T-helper 2 cell treated with Interferon-gamma antibody and Interleukin-4, amounts not matched to agents 5 μg/mL and 100 μg/mL, for 36 hours (primary cell): ENCODE measurements at places on chromosomes 16 and 17.

DNA sequence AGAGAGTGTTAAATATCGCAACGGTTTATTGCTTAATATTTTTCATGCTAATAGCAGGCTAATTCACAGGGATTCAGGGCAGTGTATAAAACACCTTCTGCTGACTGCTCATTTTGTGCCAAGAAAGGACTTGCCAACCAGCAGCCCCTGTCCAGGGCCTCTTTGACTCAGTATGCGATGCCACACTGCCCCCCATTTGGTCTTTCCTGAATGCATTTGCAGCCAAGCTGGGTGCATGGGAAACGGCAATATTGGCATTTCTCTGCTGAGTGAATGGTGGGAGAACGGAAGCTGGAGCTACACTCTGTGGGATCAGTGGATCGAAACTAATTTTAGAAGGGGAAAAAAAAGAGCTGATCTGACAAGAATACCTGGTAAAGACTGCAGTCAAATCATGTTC is 152.9 kb upstream of the C16orf82 start:
- no peak for DNase-seq
- no peaks in the 10 kb centered on the region for H3K27me3 ChIP-seq
- H3K4me3 ChIP-seq: no peak overlapping the region
- no peaks in the 10 kb centered on the region for H3K36me3 ChIP-seq
- no peaks in the 10 kb centered on the region for H3K4me1 ChIP-seq

DNA sequence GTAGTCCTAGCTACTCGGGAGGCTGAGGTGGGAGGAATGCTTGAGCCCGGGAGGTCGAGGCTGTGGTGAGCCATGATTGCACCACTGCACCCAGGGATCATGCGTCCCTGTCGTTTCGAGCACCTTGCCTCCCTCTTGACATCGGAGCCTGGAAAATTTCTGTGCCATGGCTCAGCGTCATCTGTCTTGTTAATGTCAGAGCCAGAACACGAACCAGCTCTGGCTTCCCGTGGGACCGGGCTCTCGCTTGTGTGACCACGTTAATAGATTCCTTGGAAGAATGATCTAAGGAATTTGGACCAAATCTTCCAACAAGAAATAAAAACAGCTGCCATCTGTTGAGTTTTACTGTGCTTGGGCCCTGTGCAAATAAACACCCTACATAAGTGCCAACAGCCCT is 117.7 kb downstream of the ABCC1 start:
- peaks cover 41% of the 10 kb centered on the region for H3K36me3 ChIP-seq
- H3K4me1 ChIP-seq: peaks cover 20% of the 10 kb centered on the region
- DNase-seq: no peak
- no peak overlapping the region for H3K4me3 ChIP-seq
- H3K27ac ChIP-seq: no peak overlapping the region

GRCh38 chr17:72120642-72121163 is at the start of gene SOX9:
Gene SOX9 (plus strand): TSS chr17:72121020. CDS start chr17:72121392, 372 bp downstream.
- no peak within 1 kb of the TSS for H3K4me3 ChIP-seq
- H3K4me1 ChIP-seq: no peaks in the 10 kb centered on the region
- H3K27me3 ChIP-seq: peaks cover 81% of the 10 kb centered on the region
- H3K36me3 ChIP-seq: no peaks in the 10 kb centered on the region

DNA sequence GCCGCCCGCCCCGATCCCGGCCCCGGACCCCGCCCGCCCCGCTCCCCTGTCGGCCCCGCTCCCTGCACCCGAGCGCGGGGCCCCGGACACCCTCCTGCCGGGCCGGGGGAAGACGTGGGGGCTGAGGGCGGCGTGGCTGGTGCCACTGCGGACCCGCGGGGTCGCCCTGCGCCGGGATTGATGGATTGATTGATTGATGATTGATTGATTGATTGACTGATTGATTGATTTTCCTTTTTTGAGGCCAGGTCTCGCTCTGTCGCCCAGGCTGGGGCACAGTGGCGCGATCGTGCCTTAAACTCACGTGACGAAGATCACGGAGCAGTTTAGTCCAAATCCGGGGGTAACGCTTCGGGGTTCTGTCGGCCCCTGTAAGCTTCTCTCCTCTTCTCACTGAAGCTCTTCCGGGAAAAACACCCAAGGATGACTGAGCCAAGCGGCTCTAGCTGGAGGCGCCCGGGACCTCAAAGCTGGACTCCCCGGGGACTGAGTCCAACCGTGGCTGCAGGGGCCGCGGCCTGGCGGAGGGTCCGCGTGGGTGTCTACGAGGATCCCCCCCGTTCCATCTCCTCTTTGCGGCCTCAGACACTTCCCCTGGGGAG is 40.2 kb upstream of the BHLHA9 start:
- peaks cover 48% of the 10 kb centered on the region for H3K27me3 ChIP-seq
- peak overlapping the region; percentile 94 for H3K4me3 ChIP-seq
- no peak for DNase-seq
- peak overlapping the region; percentile 77 for H3K27ac ChIP-seq
- peaks cover 5% of the 10 kb centered on the region for H3K36me3 ChIP-seq

- H3K4me1 ChIP-seq: no peaks in the 10 kb centered on the region
- no peak overlapping the region for H3K4me3 ChIP-seq
- no peaks in the 10 kb centered on the region for H3K36me3 ChIP-seq
- no peaks in the 10 kb centered on the region for H3K27me3 ChIP-seq
- DNase-seq: no peak
Observed at GRCh38 chr17:73423806-73424205, 112.0 kb upstream of the CDC42EP4 start.

- H3K4me1 ChIP-seq: no peaks in the 10 kb centered on the region
- DNase-seq: no peak
- H3K36me3 ChIP-seq: no peaks in the 10 kb centered on the region
- no peak overlapping the region for H3K4me3 ChIP-seq
- H3K27me3 ChIP-seq: no peaks in the 10 kb centered on the region
Observed at GRCh38 chr16:27811881-27812280, 251.6 kb downstream of the GSG1L start.

DNA sequence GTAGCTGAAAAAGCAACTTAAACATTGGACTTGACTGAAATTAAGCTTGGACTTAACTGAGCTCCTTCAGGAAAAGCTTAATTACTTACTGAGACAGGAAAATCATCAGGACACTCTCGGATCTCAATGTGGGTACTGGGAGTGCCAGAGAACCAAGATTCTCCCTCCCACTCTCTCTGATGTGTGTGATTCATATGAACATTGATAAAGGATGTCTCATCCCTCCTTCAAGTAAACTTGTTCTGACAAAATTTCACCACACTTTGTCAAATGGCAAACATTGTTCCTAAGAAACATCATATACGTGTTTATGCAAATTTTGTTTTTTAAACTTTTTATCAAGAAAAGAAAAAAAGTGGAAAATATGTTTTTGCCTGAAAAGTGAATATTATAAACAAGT is 4.1 kb upstream of the SLFN5 start:
- peak overlapping the region; percentile 95 for H3K4me3 ChIP-seq
- H3K27ac ChIP-seq: peak overlapping the region; percentile 79
- DNase-seq: no peak

DNA sequence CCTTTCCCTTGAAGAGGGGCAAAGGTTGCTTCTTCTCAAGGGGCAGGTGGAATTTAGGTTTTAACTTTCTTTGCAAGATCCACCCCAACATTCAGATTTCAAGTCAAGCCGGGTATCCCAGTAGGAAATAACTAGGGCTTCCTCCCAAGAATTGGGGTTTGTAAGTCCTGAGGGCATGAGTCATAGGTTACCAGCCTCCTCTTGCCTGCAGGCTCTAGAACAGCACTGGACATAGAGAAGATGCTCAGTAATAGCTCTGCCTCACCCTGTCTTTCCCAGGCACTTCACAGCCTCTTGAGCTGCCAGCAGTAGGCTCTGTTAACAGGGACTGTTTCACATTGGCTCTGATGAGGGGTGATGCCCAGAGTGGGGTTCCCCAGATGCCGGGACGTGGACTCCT is 35.8 kb upstream of the ZFP90 start:
- no peak for DNase-seq
- H3K4me3 ChIP-seq: no peak overlapping the region
- peaks cover 20% of the 10 kb centered on the region for H3K27me3 ChIP-seq
- H3K4me1 ChIP-seq: no peaks in the 10 kb centered on the region
- H3K36me3 ChIP-seq: no peaks in the 10 kb centered on the region
- H3K27ac ChIP-seq: no peak overlapping the region

- peaks cover 61% of the 10 kb centered on the region for H3K4me1 ChIP-seq
- DNase-seq: no peak
- H3K27me3 ChIP-seq: no peaks in the 10 kb centered on the region
Observed at GRCh38 chr17:80855196-80855947, 136.3 kb upstream of the CHMP6 start.

DNA sequence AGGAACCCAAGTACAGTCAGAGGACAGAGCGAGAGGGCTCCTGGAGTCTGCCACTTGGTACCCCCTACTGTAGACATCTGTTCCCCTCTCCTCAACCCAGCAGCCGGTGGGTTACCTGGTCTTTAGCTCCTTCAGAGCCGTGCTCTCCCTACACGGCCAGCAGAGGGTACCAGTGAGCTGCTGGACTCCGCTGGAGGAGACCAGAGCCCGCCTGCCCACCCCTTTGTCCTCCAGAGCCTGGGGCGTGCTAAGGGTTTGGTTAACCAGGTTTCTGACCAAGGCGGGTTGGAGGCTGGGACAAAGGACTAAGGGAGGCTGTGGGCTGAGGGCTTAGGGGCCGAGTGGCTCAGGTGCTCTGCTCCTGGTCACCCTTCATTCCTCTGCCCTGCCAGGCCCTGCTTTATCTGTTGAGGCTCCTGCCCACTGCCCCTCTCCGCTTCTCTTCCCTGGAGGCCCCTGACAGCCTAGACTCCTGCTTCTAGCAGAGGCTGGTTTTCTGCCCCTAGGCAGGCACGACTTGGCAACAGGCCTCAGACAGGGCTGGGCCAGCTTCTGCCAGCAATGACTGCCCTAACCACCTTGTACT is 2.7 kb upstream of the HSD11B2 start:
- peak; percentile 53 for DNase-seq
- no peak overlapping the region for H3K4me3 ChIP-seq
- H3K4me1 ChIP-seq: peaks cover 5% of the 10 kb centered on the region
- H3K27ac ChIP-seq: no peak overlapping the region
- H3K36me3 ChIP-seq: no peaks in the 10 kb centered on the region

DNA sequence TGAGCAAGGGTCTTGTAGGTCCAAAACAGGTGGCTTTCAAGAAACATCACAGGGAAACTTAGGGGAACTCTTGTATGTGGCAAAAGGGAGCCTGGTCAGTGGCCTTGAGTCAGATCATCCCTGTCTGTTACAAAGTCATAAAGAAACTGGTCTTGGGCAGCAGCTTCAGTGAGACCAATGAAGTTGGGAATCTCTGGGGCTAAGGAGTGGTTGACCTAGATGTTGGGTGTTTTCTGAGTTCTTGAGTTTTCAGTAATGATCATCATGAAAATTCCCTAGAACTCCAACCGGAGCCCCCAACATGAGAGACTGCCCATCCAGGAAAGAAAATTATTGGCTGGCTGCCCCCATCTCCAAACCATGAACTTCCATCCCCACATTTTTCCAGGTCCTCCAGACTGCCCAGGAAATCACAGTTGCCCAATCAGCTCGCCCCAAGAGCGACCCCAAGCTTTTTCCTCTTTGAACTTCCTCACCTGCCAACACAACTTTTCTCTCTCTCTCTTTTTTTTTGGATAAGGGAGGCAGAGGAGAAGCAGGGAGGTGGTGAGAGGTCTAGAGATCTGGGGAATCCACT is 3.9 kb downstream of the CCR7 start:
- peak overlapping the region; percentile 92 for H3K4me3 ChIP-seq
- H3K27ac ChIP-seq: peak overlapping the region; percentile 97
- no peak for DNase-seq
- H3K36me3 ChIP-seq: peaks cover 75% of the 10 kb centered on the region

- H3K4me3 ChIP-seq: no peak overlapping the region
- no peak for DNase-seq
- no peaks in the 10 kb centered on the region for H3K36me3 ChIP-seq
- no peak overlapping the region for H3K27ac ChIP-seq
Observed at GRCh38 chr16:15777533-15778203, 79.2 kb downstream of the MYH11 start.
